NCI-H1436 treated with DMSO at 0.1 percent for 48 hours (cell line): ENCODE measurements at places on chromosomes 1 and 21.

- DNase-seq, result no peak
Measured at GRCh38 chr1:221793439-221794078, 51.7 kb upstream of the DUSP10 start.

- no peak for DNase-seq
Measured at GRCh38 chr1:154181944-154182343, 10.0 kb downstream of the TPM3 start.

DNA sequence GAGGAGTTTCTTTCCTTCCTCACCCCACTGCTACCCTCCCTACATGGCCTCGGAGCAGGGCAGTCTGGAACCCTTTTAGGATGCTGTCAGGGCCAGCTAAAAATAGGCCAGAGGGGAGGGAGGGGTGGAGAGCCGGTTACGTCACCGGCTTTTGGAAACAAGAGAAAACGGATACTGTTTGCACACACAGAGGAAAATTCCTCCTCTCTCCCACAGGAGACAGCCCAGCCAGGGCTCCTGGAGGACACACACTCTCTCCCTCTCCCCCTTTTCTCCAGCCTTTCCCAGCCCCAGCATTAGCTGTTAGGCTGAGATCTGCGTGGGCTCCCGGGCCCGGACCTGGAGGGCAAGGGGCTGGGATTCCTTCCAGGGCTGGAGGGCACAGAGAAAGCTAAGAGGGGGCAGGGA is 20.0 kb upstream of the ALDH4A1 start:
- DNase-seq, result no peak

DNA sequence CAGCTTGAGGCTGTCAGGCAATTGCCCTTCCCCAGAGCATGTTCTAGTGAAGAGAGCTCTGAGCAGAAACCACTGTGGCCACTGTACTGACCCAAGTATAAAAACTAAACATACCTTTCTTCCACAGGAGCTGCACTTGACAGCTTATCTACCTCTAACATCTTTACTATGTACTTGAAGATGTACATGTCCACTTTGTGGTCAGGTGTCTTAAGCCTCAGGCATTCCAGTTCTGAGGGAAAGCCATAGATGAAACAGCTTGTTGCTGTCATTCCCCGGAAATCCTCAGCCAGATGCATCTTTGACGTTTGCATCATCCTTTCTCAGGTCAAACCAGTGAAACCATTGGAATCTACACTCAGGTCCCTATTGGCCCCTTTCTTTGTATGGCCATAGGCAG is 70.4 kb downstream of the CHRM3 start:
- no peak for DNase-seq

DNA sequence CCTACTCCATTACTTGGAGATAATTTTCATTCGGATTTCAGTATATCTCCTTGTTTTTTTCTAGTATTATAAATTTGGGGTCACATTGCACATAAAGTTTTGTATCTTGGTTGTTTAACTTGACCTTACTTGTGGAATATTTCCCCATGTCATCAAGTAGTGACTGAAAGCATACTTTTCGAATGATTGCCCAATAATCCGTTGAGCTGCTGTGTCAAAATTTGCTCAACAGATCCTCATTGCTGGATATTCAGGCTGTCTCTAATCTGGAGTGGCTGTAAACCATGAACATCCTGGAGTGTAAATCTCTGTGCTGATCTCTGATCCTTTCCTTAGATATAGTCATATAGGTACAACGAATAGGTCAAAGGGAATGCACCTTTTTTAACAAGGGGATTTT is 4.9 kb downstream of the NIPAL3 start:
- no peak for DNase-seq

GRCh38 chr1:115679141-115679611 is 37.4 kb downstream of the VANGL1 start:
- DNase-seq, result no peak

DNA sequence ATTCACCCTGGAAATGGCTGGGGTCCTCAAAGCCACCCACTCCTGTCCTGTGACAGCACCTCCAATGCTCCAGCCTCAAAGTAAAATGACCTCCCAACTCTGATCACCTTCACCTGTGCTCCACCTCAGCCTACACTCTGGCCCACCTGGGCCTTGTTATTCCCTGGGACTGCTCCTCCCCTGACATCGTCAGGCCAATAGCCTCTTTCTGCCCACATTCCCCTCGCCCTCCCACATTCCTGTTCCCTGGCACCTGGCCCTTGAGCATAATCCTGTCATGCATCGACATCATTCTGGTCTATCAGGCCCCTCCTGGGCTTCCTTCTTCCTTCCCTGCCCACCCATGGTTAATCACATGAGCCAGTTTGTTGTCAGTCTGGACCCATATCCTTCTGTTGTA is 13.2 kb upstream of the BCAR3 start:
- DNase-seq, result no peak

GRCh38 chr1:165490175-165490574 is 45.2 kb upstream of the RXRG start:
- DNase-seq, result no peak

DNA sequence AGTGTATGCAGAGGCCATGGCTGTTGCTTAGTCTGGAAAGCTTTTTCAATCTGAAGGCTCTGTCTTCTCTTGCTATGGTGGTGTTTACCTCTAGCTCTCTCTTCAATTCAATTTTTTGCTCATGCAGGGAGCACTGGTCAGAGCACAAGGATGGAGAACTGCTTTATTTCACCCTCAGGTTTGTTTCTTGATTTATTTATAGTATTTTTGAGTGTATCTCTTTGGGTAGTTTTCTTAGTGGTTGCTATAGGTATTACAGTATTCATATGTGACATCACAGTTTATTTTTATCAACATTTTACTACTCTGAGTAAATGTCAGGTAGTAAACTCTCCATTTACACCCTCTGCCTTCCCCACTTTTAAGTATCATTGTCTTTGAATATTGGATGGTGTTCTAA is 147.9 kb downstream of the RASAL2 start:
- DNase-seq, result no peak

DNA sequence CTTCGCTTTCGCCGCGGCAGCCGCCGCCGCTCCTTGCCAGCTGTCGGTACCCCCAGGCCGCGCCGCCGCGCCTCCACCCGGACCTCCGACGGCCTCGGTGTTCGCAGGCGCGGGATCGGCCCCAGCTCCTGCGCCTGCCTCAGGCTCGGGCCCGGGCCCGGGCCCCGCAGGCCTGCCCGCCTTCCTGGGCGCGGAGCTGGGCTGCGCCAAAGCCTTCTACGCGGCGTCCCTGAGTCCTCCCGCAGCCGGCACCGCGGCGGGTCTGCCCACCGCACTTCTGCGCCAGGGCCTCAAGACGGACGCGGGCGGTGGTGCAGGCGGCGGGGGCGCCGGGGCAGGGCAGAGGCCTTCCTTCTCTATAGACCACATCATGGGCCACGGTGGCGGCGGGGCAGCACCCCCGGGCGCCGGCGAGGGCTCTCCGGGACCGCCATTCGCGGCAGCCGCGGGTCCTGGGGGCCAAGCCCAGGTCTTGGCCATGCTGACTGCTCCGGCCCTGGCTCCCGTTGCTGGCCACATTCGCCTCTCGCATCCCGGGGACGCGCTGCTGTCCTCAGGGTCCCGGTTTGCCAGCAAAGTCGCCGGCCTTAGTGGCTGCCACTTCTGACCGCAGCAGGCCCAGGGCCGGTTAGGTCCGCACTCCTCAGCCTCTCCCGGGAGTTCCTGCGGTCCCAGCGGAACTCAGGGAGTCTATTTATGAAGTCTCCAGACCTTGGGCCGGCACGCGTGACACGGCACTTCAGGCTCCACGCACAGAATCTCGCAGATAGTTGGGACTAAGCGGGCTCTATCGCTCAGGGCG is 1.4 kb downstream of the FOXD2 start:
- no peak for DNase-seq

- DNase-seq, result no peak
Measured at GRCh38 chr1:147292012-147292411, 49.5 kb downstream of the CHD1L start.

- no peak for DNase-seq
Measured at GRCh38 chr1:116679091-116679827, 11.7 kb upstream of the IGSF3 start.

DNA sequence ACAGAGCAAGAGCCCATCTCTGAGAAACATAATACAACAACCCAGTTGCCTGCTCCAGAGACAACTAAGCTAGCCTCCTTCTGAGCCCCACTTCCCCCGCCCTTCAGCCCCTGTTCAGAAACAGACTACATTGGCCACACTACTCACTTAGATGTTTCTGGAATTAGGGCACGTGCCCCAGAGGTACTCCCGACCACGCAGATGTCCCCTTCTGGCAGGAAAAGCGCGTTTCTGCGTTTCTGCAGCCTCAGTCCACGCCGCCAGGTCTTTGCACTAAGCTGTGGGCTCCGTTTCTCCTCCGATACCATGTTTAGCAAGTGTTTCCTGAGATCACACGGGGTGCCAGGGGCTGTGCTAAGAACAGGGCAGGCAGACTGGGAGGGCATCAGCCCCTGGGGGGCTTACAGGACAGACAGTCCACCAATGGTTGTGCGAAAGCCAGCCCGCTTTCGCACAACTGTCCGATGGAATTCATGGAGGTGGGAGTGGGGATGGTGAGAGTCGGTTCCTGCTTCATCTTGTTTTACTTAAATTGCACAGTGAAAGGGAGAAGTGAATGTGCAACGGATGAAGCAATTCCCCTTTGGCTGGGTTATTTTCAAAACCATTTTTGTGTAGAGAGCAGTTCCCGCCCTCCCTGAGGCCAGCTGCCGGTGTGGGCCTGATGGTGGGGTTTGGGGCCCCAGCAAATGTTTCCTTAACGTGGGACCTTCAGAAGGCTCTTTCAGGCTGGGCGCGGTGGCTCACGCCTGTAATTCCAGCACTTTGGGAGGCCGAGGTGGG is 2.7 kb downstream of the PIK3CD start:
- DNase-seq, result no peak

DNA sequence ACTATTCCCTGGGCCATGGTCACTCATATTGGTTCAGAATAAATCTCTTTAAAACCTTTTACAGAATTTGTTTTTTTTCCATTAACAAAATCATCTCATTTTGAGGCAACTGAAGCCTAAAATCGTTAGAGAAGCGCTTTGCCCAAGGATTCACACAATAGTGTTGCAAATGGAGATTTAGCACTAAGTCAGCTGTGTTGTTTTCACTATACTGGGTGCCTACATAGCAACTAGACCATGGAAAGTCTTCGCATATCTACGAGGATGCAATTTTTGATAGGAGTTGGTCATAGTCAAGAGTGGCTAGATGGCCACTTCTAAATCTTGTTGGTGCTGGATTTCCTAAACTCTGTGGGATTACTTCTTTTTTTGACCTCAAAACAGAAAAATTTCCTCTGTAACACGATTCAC is 530 bp upstream of the TIPRL start:
- DNase-seq, result no peak

- DNase-seq, result peak; percentile 97
Measured at GRCh38 chr1:164137273-164137925, 421.6 kb upstream of the PBX1 start.

DNA sequence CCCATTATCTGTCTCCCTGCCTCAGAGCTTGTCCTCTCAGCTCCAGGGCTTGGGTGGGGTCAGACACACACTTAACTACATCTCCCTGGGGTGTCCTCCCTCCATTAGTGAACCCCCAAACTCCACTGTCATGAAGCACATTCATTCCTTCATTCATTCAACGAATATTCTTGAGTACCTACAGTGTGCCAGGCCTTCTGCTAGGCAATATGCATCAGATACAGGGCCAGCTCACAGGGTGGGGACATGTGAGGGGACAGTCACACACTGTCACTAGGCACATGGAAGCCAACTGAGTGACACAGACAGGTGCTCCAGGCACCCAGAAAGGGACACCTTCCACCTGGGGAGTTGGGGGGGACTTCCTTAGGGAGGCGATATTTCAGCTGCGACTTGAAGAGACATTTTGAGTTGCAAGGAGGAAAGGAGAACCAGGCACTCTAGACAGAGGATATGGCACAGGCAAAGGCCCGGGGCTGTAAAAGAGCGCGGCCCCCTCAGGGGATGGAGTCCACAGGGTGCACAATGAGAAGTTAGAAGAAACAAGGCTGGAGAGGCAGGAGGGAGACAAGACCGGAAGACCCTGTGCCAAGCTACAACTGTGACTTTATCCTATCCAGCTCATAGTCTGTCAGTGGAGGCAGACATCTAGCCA is 8.7 kb upstream of the S100A8 start:
- DNase-seq, result no peak
